ENCODE measurements at places on chromosomes 16 and 17.

- DNase-seq, result no peak
Observed at GRCh38 chr17:751269-752001, 629 bp downstream of the GEMIN4 start.

- no peak for DNase-seq
Observed at GRCh38 chr17:76597156-76598003, 11.7 kb upstream of the ST6GALNAC2 start.

DNA sequence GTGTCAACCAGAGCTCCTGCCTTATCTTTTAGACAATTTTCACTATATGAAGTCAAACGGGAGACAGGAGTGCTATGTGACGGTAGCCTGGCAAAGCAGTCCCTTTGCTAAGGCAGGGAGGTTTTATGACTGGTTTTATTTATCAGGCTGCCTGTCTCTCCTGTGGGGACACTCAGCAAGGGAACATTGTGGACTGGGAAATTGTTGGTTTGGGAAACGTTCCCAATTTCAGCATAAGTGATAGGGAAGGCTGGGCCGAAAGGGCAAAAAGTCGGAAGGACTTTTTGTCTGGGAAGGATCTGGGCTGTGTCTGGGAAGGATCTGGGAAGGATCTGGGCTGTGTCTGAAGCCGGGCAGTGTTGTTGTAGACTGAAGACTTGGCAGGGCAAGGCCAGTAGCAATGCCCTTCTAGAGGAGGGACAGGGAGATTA, 211.2 kb downstream of the PARN start:
- DNase-seq, result no peak

DNA sequence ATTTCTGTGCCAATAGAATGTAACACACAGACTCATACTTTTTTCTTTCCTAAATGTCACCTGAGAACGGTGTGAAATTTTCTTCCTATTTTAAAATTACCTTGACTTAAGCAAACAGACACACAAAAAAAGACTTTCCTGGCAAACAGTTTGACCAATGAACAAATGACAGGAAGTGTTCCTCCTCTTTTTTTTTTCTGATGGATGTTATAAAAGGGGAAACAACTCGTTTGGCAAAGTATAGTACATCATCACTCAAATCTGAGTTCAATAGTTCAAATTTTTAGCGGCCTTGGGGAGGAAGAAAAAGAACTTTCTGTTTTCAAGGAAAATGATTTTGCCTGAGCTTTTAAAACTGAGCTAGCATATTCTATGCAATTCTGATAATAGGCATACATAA, 19.8 kb downstream of the HS3ST3A1 start:
- no peak for DNase-seq

DNA sequence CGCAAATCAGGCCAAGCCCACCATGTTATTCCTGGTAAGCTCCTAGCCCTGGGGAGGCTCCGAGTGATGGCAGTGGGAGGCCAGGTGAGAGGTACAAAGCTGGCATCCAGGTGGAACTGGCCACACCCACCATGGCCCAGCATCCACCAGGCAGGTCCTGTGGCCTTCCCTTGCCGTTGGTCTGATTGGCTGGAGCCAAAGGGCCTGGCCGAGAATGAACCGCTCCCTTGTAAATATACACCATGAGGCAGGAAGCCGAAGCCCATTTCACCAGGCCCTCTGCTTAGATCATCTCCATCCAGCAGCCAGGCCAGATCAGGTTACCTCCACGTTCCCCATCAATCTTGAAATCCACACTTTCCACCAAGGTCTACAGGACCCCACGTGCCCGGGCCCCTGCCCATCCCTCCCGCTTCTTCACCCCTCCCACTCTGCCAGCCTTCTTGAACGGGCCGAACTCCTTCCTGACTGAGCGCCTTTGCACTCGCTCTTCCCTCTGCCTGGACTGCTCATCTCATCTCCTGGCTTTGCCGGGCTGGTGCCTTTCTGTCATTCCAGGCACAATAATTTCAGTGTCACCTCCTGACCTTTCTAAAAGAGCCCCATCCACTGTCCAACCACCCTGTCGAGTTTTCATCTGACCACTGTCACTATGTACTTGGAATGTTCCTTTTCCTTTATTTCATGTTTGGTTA, 5.8 kb downstream of the SOCS1 start:
- DNase-seq, result no peak

DNA sequence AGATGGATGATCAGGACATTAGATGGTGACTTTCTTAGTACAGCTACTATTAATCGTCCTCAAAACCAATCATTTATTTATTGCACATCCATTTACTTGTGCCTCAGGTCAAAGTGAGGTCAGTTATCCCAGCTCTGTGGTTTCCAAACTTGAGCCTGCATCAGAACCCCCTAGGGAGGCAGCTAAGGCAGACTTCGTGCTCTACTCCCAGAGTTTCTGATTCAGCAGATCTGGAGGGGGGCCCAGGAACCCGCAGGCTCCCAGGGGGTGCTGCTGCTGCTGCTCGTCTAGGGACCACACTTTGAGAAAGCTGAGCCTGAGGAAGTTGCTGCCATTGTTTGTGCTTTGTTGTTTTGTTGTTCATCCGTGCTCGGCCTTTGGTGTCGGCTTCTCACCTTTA, 44.0 kb upstream of the CLEC18B start:
- no peak for DNase-seq

DNA sequence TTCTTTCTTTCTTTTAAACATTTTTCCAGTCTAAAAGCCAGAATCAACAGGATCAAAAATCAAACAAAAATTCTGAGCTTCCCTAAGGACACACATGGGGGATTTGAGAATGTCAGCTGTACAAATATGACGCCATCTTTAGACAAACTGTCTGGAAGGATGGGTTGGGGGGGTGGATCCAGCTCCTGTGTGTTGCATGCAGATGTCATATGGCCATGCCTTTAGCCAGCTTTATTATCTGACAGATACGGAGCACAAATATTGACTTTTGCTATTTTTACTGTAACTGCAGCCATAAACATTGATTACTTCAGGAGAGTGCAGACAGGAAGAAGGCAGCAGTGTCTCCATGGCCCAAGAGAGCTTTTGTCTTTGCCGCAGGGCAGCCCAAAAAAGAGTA, 279.4 kb upstream of the ELAC2 start:
- DNase-seq, result no peak
